ENCODE measurements at places on chromosomes 11 and 22.

DNA sequence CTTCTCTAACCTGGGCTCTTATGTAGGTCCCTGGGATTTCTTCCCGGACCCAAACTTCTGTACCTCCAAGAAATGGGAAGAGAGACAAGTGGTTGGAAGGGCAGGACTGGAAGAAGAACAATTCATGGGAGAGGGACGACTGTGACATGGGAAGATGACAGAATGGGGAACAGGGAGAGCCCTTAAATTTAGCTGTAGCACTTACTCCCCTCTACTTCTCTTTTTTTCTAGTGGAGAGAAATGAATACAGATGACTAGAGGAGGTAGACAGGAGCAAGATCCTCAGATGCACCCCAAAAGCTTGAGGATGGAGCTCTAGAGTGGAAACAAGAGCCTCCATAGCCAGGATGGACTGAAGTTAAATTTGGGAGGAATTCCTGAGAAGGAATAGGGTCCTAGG, 2.3 kb downstream of the RHOG start:
- no peak for DNase-seq

GRCh38 chr11:106218106-106218505, 140.6 kb downstream of the AASDHPPT start:
- no peak for DNase-seq

DNA sequence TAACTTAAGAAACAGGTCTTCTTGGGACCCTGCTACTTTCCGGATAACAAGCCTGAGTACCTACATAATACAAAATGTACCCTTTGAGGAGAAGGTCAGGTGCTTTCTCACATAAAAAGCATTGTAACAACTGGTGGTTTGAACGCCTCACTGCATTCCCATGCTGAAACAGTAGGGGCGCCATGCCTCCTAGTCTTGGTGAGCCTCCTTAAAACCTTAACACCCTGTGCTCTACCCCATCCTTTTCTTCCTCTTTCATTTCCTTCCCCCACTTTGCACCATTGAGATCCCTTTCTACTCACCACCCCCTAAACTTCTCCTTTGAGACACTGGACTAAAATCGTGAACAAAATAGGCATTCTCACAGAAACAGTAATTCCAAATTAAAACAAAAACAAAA, 729.3 kb downstream of the NTM start:
- DNase-seq, result no peak

- no peak for DNase-seq
Observed at GRCh38 chr22:26265281-26265680, 96.0 kb downstream of the SEZ6L start.

DNA sequence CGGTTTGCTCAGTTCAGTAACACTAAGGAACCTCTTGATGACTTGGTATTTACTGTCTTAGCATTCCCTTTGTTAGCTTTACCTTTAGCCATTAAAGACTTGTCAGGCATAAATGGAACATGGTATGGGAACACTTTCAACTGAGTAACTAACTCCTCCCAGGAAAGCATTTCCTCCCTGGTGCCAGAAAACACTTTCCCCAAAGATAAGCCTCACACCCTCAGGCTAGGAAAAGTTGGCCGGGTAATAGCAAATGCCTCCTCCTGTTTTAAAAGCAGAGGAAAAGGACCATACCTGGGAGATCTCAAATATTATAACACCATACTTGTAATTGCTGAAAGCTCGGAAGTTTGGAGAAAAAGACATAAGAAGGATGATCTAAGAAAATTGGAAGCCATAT, 12.0 kb downstream of the KCNJ11 start:
- DNase-seq, result no peak

GRCh38 chr11:66101066-66101464, 31.0 kb downstream of the PACS1 start:
- DNase-seq, result no peak

DNA sequence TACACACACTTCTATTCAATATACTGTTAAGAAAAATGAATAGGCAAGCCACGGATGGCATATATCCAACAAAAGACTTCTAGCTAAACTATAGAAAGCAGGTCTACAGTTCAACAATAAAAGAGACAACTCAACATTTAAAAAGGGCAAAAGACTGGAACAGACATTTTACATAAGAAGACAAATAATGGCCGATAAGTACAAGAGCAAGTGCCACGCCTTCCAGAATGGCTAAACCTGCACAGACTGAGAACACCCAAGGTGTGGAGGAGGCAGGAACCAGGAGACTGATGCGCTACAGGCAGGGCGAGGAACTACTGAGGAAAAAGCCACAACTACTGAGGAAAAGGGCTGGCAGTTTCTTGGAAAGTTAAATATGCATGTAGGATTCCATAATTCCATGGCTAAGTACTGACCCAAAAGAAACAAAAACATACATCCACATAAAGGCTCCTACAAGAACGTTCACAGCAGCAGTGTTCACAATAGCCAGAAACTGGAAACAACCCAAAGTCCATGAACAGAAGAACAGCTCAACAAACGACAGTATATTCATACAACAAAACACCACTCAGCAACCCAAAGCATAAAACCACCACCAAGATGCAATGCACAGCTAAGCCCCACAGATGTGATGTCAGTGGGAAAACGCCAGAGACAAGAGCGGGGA, 9.6 kb upstream of the MOB2 start:
- no peak for DNase-seq

GRCh38 chr11:104467404-104467803, 303.5 kb upstream of the PDGFD start:
- no peak for DNase-seq

GRCh38 chr22:27278946-27279345, 522.6 kb downstream of the MN1 start:
- no peak for DNase-seq

DNA sequence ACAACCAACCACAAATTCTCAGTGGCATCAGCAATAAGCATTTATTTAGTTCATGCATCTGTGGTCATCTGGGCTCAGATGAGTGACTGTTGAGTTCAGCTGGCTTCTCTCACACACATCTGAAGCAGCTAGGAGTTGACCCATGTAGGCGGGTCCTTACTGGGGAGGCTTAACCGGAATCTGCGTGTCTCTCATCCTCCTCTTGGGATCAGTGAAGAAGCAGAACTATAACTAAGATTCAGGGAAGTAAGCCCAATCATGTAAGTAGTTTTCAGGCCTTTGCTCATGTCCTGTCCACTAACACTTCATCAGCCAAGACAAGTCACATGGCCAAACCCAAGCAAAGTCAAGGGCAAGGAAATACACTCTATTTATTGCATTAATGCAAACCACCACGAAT, 236.2 kb downstream of the C11orf87 start:
- DNase-seq, result no peak
